Inflammatory macrophage treated with lipopolysaccharide for 1 hour (primary cell): ENCODE measurements at places on chromosomes 5 and 9.
A peak's percentile ranks its signal among the peaks of the same experiment; 100 is the strongest.

DNA sequence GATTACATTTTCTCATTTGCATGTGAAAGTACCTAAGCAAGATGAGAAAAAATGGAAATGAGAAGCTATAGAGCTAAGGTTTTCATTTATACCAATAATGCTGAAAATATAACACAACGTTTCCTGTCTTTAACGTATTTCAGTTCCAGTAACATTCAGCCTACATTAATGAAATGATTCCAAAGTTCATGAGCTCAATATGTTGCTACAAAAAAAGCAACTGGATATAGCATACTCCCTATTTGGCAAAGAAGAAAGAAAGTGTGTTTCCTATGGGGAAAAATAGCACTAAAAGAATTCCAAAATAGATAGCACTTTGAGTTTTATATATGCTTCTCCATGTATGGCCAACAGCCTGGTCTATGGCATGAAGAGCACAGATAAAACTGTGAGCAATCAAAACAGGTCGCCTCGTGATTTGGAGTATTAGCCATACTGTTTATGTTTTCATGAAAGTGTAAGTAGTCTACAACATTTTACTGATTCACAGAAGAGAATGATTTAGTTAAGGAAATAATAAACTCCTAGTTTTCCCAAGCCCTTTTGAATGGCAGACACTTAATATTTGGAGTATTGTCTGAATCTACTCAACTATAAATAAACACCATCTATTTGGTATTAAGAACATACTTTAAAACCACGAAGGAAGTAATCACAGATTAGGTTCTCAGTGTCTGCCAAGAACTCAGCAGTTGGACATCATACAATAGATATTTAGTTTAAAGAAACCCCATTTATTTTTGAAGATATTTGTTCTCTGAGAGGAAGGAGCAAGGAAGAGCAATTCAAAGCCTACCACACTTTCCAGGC, 258.7 kb upstream of the RASA1 start:
- DNase-seq = no peak

GRCh38 chr9:82412586-82413305, 424.2 kb downstream of the SPATA31D1 start:
- no peak for DNase-seq

GRCh38 chr5:22842574-22842973, 10.6 kb downstream of the CDH12 start:
- no peak for DNase-seq

GRCh38 chr5:39513236-39513635, 88.5 kb upstream of the DAB2 start:
- no peak for DNase-seq

DNA sequence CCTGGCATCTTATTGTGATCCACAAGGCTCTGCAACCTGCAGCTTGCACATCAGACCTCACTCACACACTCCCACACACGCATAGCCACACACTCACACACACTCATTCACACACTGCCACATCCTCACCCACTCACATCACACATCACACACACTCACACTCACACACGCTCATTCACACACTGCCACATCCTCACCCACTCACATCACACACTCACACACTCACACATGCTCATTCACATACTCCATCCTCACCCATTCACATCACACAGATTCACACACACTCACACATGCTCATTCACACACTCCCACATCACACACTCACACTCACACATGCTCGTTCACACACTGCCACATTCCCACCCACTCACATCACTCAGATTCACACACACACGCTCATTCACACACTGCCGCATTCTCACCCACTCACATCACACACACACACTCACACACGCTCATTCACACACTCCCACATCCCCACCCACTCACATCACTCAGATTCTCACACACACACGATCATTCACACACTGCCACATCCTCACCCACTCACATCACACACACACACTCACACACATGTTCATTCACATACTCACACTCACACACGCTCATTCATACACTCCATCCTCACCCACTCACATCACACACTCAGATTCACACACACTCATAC, 47.1 kb upstream of the RXRA start:
- DNase-seq = no peak

- DNase-seq = peak; percentile 47
These were observed 602.6 kb upstream of the DAB2 start for GRCh38 chr5:40027400-40027799.

DNA sequence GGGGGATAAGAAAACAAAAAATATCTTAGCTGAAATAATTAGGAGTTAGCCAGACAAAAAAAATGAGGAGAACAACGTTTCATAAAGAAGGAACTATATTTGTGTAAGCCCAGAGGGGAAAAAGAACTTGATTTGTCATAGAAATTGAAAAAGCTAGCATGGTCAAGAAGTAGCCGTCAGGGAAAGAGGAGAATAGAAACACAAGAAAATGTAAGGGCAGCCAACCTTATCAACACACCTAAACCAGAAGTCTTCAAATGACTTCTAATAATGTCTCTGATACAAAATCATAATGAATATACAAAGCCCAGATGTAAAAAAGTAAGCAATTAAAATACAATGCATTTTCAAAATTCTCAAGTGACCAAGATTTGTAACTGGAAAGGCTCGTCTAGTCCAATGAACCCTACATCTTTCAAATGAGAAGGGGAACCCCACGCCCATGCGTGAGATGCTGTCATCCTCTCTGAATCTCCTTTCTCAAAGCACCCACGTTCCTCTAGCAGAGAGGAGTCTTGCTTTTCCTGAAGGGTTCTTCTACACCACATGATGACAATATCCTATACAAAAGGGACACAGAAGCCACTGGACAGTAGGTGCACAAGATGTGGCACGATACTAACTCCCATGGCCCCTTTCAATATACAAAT, 103.7 kb downstream of the ARL15 start:
- DNase-seq = no peak

DNA sequence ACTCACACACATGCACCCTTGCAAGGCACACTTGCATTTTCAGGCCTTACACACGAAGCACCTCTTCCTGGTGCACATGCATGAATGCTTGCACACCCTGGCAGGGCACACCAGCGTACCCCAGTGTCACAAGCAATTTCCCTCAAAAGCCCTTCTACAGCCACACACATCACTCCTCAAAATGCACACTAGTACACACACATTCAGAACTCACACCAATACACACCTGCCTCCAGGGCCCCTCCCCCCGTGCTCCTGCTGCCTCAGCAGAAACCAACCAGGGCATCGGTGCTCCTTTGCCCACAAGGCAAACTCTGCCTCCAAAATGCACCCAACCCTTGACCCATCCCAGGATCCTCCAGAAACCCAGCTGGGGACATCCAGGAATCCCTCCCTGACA, 1.2 kb downstream of the CAMK2A start:
- no peak for DNase-seq

DNA sequence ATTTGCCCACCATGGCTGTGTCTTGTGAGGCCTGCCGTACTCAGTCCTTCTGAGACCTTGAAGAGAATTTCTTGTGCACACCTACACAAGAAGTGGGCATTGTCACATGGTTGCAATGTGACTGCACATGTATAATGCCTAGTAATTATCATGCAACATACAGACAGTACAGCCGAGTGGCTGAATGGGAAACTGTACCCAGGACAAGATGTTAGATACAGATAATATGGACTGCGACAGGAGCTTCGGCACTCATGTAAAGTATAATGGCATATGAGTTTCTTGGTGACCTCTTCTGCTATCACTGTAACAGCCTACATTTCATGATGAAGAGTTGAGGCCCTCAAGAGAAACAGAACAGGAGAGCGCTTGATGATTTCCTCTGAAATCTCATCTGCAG, 4.8 kb upstream of the PRKACG start:
- DNase-seq = no peak
